A673 (cell line): ENCODE measurements at places on chromosomes 1 and 21.

GRCh38 chr1:31409946-31410858 lies 2.8 kb upstream of the SERINC2 start:
- no peak for DNase-seq

- no peak for DNase-seq
These were observed 18.3 kb upstream of the IL6R start for GRCh38 chr1:154386643-154387352.

DNA sequence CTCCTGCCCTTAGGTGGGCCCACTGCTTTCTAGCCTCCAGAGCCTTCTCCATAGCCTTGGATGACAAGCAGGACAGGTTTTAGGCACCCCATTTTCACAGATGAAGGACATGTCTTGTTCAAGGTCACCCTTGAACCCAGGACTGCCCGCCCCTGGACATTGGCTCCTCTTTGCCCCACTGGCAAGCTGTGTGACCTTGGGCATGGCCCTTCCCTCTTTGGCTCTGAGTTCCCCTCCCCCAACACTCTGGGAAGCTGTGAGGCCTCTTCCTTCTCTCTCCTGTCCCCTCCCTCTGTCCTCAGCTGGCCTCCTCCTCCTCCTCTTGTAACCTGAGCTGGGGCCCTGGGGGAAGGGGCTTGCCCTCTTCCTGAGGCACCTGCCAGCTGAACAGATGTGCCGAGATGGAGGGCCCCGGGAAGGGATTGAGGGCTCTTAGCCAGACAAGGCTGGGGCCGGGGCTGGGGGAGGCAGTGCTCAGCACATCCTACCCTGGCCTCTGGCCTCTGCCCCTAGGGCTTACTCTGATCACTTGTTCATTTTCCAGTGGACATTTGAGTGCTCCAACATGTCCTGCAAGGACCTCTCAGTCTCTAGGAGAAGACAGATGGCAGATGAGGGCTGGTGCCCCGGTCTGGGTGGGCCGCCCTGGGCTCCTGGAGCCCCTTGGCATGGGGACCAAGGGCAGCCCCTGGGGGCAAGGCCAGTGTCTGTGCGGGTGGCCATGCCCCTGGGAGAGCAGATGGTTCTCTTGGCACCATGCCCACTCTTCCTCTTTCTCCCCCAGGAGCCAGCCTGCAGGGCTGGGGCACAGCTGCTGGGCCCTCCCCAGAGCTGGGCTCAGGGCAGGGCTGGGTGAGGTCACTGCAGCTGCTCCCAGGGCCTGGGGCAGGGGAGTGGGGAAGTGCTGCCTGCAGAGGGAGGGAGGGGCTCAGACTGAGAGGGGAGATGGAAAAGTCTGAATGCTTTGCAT lies 10.7 kb downstream of the FOXO6 start:
- no peak for DNase-seq

GRCh38 chr1:194252199-194252598 lies 1065.8 kb upstream of the B3GALT2 start:
- no peak for DNase-seq

- no peak for DNase-seq
These were observed 11.8 kb downstream of the C1orf174 start for GRCh38 chr1:3888301-3888700.

DNA sequence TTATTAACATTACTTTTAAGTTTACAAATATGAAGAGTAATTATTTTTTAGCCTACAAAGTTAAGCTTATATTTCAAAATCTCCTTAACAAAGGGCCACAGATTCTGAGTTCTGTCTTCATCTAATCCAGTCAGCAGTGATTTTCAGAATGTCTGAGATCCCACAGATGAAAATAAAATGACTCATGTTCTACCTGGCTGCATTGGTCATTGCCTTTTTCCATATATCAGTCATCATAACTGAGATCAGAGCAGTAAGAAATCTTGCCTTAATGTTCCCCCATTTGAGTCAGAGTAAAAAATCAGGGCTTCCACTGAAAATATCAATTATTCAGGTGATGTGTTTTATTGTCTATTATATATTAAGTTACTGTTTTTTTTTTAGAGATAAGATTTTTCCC lies 416.1 kb downstream of the MRPL39 start:
- no peak for DNase-seq

DNA sequence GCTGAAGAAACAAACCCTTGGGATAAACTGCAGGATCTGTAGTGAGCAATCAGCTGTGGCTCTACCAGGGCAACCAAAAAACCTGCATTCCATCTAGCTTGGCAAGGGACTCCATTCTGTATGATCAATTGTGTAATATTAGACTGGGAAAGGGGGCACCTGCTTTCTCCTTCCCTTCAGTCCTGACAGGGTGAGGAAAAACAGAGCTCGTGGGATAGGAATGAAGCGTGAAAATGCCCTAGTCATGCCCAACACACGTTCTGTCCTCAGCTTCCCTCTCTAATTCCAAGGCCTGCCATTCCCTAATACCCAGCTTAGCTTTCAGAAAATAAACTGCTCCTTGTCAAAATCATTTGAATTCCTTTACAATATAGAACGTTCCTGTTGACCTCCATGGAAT lies 442.3 kb downstream of the PLPP3 start:
- DNase-seq = no peak

DNA sequence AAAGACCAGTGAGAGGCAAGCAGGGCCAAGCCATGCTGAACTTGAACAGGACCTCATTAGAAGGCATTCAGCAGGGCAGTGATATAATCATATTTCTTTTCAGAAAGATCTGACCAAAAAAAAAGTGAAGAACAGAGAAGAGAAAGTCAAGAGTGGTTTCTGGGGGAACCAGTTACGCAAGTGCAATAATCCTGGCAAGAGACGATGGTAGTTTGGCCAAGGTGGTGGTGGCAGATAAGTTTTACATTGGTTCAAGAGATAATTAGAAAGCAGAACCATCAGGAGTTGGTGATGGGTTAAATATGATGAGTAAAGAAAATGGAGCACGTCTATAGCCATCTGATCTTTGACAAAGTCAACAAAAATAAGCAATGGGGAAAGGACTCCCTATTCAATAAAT lies 54.3 kb downstream of the ZSWIM5 start:
- no peak for DNase-seq

DNA sequence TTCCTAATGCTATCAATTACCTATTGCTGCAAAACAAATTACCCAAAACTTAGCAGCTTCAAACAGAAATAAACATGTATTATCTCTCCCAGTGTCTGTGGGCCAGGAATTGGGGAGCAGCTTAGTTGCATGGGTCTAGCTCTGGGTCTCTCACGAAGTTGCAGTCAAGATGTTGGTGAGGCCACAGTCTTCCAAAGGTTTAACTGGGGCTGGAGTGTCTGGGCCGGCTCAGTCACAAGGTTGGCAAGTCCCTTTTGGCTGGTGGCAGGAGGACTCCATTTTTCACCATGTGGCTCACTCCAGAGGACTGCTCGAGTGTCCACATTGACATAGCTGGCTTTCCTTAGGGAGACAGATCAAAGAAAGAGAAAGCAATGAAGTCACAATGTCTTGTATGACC lies 5.0 kb upstream of the LRP8 start:
- DNase-seq = no peak

DNA sequence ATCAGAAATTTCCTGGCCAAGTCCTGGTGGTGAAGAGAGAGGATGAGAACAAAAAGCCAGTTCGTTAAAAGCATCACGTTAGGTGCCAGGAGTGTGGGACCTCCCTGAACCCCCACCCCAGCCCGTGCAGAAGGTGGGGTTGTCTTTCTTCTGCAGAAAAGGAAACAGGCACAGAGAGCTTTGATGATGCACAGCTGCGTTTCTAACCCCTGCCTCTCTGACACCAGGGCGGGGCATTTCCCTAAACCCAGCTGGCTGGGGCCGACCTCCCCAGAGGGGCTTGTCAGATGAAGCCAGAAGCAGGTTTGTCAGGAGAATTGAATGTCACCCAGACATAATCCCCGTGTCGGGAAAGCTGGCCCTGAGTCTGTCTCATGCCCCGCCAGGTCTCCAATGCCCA lies 189.3 kb upstream of the EDN2 start:
- no peak for DNase-seq
